ENCODE measurements at places on chromosomes 12 and 14. TPM values are rescaled to one million over a fixed set of nuclear protein-coding genes. Genes with fewer than 3 reads are reported as not detected.

ASCL1 gene
- not detected for total RNA-seq

SERPINA10 gene
- total RNA-seq = 7.3 TPM

KRT75 gene
- total RNA-seq = not detected

GPR162 gene
- total RNA-seq = 1.2 TPM

TCL1B gene
- total RNA-seq = not detected

BDKRB2 gene
- 1.4 TPM for total RNA-seq

SIX4 gene
- 4.8 TPM for total RNA-seq

PRIMA1 gene
- total RNA-seq = 1.1 TPM

MFAP5 gene
- total RNA-seq = 0.61 TPM

SOAT2 gene
- 9.7 TPM for total RNA-seq

KRT81 gene
- total RNA-seq = 0.28 TPM

LIMA1 gene
- 53.5 TPM for total RNA-seq

RD3L gene
- not detected for total RNA-seq

PRH2 gene
- not detected for total RNA-seq

BORCS5 gene
- total RNA-seq = 25.7 TPM

BMP4 gene
- total RNA-seq = 108 TPM

TMEM132C gene
- total RNA-seq = not detected

CLEC9A gene
- total RNA-seq = not detected

DDX23 gene
- 152 TPM for total RNA-seq
